Pancreas (tissue), 10 donors: ENCODE measurements at places on chromosomes 6 and 20.

DNA sequence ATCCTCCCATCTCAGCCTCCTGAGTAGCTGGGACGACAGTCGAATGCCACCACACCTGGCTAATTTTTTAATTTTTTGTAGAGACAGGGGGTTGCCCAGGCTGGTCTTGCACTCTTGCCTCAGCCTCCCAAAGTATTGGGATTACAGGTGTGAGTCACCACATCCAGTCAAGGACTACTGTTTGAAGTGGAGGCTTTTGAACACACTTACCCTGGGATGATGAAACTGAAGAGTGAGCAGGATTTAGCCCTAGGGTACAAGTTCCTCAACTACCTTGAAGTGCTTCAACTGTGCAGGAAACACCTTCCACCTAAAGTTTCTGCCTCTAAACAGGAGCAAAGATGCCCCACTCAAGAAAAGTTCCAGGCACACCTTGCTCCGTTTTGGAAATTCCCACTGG lies 15.7 kb upstream of the PARD6B start:
- DNase-seq = no peak

DNA sequence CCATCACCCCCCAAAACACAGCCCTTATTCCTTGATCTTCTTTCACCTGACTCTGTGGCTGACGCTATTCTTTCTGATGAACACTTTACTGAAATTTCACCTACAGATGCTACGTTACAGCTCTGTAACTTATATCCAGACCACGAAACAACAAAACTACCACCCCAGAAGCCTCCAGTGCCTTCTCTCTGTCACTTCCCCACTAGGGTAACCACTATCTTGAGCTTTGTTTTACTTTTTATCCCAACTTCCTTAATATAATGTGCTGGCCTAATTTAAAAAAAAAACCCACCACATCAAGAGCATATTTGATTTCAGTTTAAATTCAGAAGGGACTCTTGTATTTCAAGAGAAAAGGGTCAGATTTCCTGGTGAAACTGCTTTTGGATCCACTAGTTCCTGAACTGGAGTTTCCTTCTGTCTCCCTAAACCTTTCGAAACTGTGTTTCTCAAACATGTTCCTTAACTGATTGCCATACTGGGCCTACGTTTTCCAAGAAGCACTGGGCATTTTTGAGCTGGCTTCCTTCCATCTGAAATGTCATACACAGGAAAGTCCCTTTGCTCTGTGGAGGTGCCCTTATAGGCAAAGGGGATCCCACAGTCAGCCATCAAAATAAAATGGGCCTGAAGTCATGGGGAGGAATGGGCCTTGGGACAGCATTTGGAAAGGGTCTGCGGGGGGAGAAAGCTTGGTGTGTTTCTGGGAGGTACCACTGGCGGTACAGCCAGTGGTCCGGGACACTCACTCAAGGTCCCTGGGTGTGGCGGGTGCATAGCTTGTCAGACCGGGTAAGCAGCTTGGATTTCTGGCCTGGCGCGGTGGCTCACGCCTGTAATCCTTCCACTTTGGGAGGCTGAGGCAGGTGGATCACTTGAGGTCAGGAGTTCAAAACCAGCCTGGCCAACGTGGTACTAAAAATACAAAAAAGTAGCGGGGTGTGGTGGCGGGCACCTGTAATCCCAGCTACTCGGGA lies 25.8 kb upstream of the RTF2 start:
- DNase-seq = no peak

GRCh38 chr6:169386411-169387057 lies 132.9 kb upstream of the THBS2 start:
- no peak for DNase-seq

DNA sequence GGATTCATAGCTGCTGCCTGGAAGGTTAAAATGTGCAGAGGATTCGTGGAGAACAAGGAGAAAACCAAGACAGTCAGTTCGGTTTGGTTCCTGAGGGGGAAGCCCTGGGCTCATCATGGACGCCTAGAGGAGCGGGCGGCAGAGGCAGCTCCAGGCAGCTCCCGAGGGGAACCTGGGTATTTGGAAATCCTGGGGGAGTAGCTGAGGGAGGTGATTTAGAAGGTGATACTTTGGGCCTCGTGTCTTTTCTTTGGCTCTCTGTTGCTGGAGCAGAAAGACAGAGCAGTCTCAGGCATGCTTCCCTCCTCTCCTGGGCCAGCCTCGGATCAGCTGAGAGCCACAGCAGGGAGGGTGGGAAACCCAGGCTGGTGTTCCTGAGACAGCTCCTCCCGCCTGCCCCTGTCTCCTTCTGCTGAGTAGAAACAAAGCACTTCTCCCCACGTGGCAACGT lies 139.5 kb downstream of the DLL1 start:
- DNase-seq = no peak

- no peak for DNase-seq
Observed at GRCh38 chr20:24318569-24319352, 150.7 kb upstream of the SYNDIG1 start.

DNA sequence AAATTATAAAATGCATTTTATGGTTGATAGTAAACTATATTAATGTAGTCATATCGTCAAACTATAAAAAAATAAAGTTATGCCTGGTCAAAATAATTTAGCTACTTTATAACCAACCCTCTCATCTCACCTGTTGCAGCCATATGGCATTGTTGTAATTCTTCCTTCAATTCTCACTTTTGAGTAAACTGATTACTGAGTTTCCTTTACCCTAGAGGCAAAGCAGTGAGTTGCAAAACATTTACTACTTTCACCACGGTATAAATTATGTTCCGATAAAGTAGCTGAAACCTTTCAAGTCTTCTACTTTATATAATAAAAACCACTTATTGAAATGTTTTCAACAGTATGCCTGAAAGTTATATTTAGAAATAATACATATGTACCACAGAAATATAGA lies 113.8 kb downstream of the AHI1 start:
- no peak for DNase-seq

DNA sequence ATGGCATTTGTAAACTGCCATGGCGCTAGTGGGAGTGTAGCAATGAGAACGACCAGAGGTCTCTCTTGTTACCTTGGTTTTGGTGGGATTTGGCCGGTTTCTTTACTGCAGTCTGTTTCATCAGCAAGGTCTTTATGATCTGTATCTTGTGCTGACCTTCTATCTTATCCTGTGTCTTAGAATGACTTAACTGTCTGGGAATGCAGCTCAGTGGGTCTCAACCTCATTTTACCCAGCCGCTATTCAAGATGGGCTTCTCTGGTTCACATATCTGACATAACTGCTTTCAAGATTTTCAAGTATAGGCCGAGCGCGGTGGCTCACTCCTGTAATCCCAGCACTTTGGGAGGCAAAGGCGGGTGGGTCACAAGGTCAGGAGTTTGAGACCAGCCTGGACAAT lies 1.9 kb upstream of the SFT2D1 start:
- no peak for DNase-seq

DNA sequence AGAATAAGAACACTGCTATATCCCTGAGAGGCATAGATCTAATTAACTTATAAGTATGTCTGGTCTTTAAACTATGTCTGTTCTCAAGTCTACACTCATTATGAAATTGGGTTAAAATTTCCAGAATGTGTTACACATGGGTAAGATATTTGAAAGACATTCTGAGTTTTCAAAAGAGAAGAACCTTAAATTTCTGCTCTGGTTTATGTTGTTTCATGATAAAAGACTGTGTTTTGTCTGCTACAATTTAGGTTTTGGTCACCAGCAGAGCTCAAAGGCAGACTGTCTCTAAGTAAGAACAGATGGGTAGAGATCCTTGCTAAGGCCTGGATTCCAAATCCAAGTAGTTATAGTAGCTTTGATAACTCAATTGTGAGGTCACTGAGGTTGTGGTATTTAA lies 6.0 kb downstream of the STMND1 start:
- no peak for DNase-seq

GRCh38 chr6:17292600-17293133 lies 11.5 kb downstream of the RBM24 start:
- DNase-seq = no peak

DNA sequence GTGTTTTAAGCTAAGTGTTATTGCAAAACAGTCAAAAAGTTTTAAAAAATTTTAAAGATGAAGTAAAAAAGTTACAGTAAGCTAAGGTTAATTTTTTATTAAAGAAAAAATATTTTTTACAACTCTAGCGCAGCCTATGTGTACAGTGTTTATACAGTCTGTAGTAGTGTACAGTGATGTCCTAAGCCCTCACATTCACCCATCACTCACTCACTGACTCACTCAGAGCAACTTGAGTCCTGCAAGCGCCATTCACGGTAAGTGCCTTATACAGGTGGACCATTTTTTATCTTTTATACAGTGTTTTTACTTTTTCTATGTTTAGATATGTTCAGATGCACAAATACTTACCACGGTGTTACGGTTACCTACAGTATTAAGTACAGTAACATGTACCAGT lies 83.4 kb upstream of the STMND1 start:
- no peak for DNase-seq

GRCh38 chr6:167094820-167095637 lies 27.9 kb upstream of the CCR6 start:
- no peak for DNase-seq

GRCh38 chr20:31570735-31571617 lies 34.1 kb upstream of the ID1 start:
- no peak for DNase-seq

DNA sequence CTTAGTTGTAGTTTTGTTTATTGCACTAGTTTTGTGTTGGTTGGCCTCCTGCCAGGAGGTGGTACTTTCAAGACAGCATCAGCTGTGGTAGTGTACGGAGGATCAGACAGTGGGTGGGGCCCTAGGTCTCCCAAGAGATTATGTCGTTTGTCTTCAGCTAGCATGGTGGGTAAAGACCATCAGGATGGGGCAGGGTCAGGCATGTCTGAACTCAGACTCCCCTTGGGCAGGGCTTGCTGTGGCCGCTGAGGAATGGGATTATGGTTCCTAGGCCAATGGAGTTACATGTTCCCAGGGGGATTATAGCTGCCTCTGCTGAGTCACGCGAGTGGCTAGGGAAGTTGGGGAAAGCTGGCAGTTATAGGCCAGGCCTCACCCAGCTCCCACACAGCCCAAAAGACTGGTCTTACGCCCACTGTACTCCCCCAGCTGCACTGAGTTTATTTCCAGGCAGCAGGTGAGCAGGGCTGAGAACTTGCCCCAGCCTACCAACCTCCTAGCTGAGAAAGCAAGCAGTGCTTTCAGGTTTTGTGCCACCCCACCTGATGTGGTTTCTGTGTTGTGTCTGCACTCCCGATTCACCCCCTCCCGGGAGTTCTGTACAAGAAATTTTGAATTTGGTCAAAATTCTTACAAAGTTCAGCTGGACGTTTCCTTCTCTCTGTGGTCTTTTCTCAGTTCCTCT lies 24.7 kb downstream of the ZSCAN31 start:
- DNase-seq = no peak

DNA sequence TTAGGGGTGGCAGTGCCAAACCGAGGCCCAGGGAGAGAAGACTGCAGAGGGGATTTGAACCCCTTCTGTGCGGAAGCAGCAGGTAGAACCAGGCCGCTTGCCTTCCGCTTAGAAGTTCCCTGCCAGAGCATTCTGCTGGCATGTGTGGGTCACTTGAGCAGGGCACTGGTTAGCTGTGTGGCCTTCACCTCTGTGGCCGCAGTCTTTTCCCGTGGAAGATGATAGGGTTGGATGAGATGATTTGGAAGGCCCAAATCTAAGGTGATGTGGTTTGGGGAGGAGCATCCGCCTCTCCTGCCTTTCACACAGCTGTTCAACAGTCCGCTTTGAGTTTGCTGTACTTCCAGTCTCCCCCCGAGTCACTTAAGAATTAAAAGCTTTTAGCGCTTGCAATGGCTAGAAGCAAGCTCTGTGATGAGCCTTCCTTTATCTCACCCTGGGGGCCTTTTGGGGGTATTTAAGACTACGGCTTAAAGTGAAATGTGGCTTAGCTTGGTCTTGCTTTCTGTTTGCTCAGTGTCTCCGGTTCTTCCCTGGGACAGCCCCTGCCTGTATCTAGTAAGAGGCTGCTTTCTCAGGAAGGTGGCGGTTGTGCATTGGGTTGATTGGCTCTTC lies 743 bp downstream of the CMTR1 start:
- DNase-seq = no peak

- no peak for DNase-seq
Observed at GRCh38 chr6:33168639-33169038, 23.6 kb downstream of the COL11A2 start.

DNA sequence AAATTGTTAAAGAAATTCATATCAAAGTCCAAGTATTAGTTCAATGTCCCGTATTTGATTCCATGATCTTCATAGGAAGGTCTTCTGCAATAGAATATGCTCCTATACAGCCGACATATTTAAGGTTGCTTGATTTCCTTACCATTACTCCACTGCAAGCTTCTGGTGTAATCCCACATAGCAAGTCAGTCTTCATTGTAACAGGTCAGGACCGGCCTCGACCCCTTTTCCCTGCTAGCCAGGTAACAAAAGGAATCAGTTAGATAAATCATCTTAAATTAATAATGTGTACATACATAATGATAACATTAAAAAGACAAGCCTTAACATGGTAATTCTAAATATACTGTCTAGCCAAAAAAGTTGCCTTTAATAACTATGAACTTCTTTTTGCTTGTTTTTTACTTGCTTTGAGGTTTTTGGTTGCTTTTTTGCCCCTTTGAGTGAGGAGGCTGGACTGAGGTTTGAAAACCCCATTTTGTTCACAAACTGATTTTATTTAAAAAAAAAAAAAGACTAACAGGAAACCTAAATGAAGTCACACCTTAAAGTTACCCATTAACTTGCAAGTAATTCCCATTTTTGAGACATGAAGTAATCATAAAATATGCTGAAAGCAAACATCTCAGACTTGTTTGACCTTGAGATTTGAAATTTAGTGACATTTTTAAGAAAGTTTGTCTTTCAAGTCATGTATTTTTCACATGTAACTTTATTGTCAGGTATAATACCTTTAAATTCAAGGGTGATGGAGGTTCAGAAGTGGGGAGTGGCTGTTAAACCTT lies 19.2 kb upstream of the SNX14 start:
- DNase-seq = no peak

- no peak for DNase-seq
Observed at GRCh38 chr20:20362774-20363433, 5.0 kb upstream of the INSM1 start.

DNA sequence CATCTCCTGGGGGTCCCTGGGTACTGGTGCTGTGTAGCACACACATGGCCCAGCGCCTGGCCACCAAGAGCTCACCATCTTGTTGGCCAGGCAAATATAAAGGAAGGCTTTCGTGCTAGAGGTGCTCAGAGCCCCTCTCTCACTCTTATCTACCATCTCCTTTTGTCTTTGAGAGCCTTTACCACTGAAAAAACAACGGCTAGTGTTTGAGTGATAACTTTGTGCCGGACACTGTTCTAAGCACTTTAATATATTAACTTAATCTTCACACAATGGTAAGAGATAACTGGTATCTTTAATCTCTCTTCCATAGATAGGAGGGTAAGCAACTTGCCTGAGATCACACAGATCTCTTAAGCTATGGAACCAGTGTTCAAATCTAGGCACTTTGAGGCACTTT lies 21.5 kb upstream of the ARHGAP18 start:
- DNase-seq = no peak
